ENCODE measurements at places on chromosomes 16 and 17. TPM values are rescaled to one million over a fixed set of nuclear protein-coding genes. Genes with fewer than 3 reads are reported as not detected.

TCAP gene
- 1.3 TPM for polyA plus RNA-seq

BCL7C gene
- polyA plus RNA-seq, result 8.6 TPM

TBC1D3 gene
- polyA plus RNA-seq, result not detected

TBX21 gene
- 0.05 TPM for polyA plus RNA-seq

C1QTNF8 gene
- polyA plus RNA-seq, result not detected

NPTX1 gene
- polyA plus RNA-seq, result 17.9 TPM

MFSD11 gene
- 17.7 TPM for polyA plus RNA-seq

PYCARD gene
- 77.9 TPM for polyA plus RNA-seq

TMEM114 gene
- 2.9 TPM for polyA plus RNA-seq

ANKFN1 gene
- polyA plus RNA-seq, result not detected

HOXB2 gene
- not detected for polyA plus RNA-seq

GNG13 gene
- not detected for polyA plus RNA-seq

ASPHD1 gene
- polyA plus RNA-seq, result 14.5 TPM

CHP2 gene
- 2.6 TPM for polyA plus RNA-seq

KRT27 gene
- polyA plus RNA-seq, result not detected

CCDC144A gene
- polyA plus RNA-seq, result 0.31 TPM

PRSS53 gene
- 2.6 TPM for polyA plus RNA-seq

MT1M gene
- 2.1 TPM for polyA plus RNA-seq

NUPR1 gene
- polyA plus RNA-seq, result 0.09 TPM

CIBAR2 gene
- polyA plus RNA-seq, result 0.18 TPM

CHD9 gene
- 5.9 TPM for polyA plus RNA-seq

PSMB3 gene
- 914 TPM for polyA plus RNA-seq

ASB16 gene
- polyA plus RNA-seq, result 0.05 TPM

USP43 gene
- 5.6 TPM for polyA plus RNA-seq

CCL11 gene
- polyA plus RNA-seq, result not detected

DUSP14 gene
- 35.2 TPM for polyA plus RNA-seq

CCL7 gene
- polyA plus RNA-seq, result not detected

NEUROD2 gene
- not detected for polyA plus RNA-seq

TNP2 gene
- polyA plus RNA-seq, result not detected

ANKRD40CL gene
- polyA plus RNA-seq, result not detected

TP53TG3C gene
- polyA plus RNA-seq, result not detected

KRTAP29-1 gene
- polyA plus RNA-seq, result not detected

SLC6A4 gene
- polyA plus RNA-seq, result 0.08 TPM

ACSM2A gene
- not detected for polyA plus RNA-seq

HAP1 gene
- 3.4 TPM for polyA plus RNA-seq

Data from H1 (cell line).